PC-9 (cell line): ENCODE measurements at places on chromosomes 13 and 19. TPM values are rescaled to one million over a fixed set of nuclear protein-coding genes. Genes with fewer than 3 reads are reported as not detected.

PCDH9 gene
- total RNA-seq = 0.37 and 0.55 TPM in 2 replicates

ZNF85 gene
- 5.7 and 6.4 TPM in 2 replicates for total RNA-seq

ZNF415 gene
- 9.6 and 12.9 TPM in 2 replicates for total RNA-seq

NPHS1 gene
- not detected in 2 replicates for total RNA-seq

ECSIT gene
- 42.4 and 43.0 TPM in 2 replicates for total RNA-seq

DCT gene
- total RNA-seq = not detected in 2 replicates

DNA sequence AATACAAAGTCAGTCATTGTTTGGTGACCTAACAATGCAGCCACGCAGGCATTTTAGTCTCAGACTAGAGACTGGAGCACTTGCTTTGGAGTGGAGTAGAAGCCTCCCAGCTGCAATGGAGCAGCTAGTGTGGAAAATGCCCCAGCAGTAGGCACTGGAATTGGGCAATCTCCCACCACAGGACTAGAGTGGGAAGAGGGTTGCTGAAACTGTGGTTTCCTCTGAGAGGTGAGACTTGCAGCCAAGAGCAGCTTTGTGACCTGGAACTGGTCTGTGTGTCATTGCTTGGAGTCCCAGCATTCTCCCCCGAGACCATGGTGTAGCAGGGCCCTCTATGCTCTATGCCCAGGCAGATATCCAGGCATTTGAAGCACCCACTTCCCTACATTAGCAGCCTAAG lies 556.3 kb downstream of the UQCRFS1 start:
- DNase-seq = no peak

DNA sequence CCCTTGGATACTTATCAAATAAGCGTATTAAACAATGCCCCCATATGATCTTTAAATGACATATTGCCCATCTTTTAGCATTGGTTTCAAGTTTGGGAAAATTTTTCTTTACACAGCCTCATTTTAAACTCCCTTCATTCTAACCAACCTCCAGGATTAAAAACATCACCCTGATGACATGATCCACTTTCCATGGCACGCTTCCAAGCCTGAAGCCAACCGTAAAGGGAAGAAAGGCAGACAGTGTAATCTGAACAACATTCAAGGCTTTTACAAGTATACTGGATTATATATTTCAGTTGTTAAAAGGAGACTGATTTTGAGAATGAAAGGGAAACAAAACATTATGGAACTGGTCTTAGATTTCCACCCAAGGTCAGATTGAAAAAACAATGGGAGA lies 1721.9 kb downstream of the OLFM4 start:
- no peak for DNase-seq

GRCh38 chr13:48654511-48654910 lies 782 bp downstream of the CYSLTR2 start:
- no peak for DNase-seq

DNA sequence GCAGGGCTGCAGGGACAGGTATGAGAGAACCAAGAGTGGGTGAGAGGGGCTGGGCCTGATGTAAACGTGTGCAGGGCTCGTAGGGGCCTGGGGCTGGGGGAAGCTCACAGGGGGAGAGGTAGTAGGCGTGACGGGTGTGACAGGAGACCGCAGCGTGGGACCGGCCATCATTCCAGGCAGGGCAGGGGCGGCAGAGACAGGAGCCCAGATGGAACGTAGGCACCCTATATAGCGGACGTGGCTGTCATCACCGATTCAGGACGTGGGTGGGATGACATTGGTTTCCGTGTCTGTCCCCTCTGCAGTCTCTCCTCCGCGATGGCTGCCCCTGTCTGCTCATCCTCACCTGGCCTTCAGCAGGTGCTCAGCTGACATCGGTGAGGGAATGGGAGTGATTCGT lies 48.4 kb downstream of the IER2 start:
- no peak for DNase-seq

DNA sequence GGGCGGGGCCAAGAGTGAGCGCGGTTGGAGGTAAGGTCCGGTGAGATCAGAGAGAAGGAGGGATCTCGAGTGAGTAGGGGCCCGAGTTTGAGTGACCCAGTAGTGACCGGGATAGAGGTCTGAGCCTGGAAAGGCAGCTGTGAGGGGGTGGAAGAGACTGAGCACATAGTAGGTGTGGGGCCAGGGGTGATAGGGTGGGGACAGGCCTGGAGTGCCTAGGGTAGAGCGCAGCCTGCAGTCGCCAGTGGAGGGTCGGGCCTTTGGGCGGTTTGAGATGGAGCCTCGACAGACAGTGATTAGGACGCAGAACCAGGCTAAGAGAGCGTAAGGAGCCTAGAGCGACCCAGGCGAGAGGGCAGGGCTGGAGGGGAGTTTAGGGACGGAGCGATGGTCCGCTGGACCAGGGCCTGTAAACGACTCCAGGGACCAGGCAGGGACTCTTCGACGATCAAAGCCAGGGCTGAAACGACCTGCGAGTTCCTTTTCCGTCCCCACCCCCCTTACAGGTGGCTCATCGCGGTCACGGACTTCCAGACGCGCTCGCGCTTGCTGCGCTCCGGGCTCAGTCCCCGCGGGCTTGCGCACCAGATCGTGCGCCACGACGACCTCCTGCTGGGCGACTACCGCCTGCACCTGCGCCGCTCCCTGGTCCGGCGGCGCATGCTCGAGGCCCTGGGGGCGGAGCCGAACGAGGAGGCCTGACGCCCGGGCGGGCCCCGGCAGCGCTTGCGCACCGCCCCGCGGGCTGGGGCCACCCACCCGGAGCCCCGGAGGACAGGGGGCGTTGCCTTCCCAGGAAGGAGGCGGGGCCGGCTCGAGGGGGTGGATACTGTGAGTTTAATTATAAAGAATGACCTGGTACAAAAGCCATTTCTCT lies 9.4 kb downstream of the C19orf81 start:
- no peak for DNase-seq

DNA sequence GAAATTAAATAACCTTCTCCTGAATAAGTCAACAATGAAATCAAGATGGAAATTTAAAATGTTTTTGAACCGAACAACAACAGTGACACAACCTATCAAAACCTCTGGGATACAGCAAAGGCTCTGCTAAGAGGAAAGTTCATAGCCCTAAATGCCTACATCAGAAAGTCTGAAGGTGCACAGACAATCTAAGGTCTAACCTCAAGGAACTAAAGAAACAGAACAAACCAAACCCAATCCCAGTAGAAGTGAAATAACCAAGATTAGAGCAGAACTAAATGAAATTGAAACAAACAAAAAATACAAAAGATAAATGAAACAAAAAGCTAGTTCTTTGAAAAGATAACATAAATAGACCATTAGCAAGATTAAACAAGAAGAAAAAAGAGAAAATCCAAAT lies 9.0 kb downstream of the UGGT2 start:
- DNase-seq = no peak
